GM12891 (cell line): ENCODE measurements at places on chromosomes 1 and 21.

- no peak for DNase-seq
These were observed 11.3 kb downstream of the CDA start for GRCh38 chr1:20600156-20600555.

DNA sequence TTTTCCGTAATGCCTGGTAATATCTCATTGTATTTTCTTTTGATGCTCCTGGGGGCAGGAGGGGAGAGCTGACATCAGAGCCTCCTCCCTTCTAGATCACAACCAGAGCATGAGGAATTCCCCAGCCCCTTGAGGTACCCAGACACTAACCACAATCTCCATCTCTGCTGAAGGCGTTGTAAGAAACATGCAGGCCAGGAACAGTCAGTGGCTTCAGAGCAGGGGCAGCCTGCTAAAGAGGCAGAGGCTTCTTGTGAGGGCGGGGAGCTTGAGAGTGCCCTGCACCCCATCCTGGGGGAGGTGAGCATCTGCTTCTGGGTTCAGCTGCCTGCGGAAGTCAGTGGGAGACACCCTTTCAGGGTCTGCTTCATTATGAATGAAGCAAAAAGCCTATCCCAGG lies 19.0 kb downstream of the MAPKAPK2 start:
- DNase-seq, result no peak

DNA sequence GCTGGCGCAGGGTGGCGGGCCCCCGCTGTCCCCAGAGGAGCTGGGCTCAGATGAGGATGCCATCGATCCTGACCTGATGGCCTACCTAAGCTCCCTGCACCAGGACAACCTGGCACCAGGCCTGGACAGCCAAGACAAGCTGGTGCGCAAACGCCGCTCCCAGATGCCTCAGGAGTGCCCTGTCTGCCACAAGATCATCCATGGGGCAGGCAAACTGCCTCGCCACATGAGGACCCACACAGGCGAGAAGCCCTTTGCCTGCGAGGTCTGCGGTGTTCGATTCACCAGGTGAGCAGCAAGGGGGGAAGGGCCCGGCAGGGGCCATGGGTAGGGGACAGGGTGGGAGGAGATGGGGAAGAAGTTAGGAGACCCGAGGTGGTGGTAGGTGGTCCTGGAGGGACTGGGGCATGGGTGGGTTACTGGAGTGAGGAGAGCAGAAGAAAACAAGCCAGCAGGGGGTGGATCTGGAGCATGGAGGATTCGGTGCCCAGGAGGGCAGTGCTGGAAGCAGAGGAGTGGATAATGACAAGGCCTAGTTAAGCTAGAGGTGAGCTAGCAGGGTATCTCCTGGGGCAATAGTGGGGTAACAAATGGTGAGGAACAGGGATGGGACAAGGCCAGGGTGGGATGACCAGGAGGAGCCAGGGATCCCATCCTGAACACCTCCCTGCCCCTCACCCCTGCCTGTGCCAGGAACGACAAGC lies 13.1 kb downstream of the ZBTB7B start:
- DNase-seq, result no peak

- no peak for DNase-seq
These were observed 2.2 kb upstream of the SSBP3 start for GRCh38 chr1:54408147-54409066.

DNA sequence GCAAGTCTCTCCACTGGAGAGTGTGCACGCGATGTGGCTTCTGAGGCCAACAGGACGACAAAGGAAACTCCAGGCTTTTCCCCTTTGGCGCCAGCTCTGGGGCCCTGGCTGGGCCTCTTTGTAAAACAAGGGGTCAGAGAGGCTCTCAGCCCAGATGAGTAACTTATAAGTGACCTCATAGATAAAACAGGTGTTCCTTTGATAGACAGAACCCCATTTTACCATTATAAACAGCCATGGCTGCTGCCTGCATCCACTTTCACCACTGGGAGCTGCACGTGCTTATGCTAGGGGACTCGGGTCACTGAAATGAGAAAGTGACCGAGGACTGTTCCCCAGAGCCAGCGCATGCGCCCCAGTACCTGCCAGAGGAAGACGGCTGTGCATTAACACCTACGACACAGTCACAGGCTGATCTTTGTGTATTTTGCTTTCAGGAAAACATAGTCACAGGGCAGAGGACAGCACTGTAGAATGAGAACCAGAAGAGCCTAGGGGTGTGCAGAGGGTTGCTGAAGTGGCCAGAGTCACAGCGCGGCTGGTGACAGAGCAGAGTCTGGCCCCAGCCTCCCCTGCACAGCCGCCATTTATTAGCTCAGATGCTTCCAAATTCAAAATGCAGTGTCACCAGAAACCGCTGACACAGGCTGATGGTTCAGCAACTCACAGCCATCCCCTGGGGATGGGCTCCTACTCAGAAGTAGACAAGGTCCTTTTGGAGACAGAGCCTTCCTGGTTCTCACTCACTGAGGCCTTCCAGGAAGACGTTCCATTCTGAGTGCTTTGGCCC lies 12.7 kb downstream of the RNF207 start:
- no peak for DNase-seq

GRCh38 chr21:22020221-22020620 lies 1022.0 kb downstream of the NCAM2 start:
- DNase-seq, result no peak

- DNase-seq, result no peak
These were observed 205.8 kb upstream of the LYPLAL1 start for GRCh38 chr1:218967836-218968235.

DNA sequence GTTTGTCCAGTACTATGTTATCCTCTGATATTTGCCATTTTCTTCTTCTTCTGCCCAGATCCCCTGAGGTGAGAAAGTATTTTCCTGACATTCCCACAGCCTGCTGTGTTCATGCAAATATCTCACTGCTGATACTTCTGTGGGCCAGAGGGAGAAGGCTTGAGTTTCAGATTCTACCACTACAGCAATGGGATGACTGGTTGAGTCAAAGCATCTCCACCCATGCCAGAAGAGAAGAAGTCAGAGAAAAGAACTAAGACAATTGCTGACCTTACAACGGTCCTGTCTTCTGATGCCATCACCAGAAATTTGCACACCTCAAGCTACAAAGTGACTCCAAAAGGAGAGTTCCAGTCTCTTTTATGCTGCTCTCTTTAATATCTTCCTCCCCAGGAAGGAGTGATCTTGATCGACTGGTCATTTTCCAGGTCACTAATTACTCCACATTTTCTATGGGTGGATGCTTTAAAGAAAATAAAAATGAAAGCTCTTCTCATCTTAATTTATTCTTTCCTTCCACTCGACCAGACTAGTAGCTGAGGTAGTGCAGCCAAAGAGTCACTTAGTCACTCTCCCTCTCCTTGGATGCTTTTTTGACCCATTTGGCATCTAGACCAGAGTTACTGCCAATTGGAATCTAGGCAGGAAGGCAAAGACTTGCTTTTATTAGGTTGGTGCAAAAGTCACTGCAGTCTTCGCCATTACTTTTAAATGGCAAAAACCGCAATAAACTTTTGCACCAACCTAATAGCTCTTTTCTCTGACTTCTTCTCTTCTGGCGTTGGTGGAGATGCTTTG lies 195.1 kb downstream of the PTPRC start:
- no peak for DNase-seq
